ENCODE measurements at places on chromosomes 7 and 10. TPM values are rescaled to one million over a fixed set of nuclear protein-coding genes. Genes with fewer than 3 reads are reported as not detected.

- DNase-seq, result no peak
Measured at GRCh38 chr7:26691886-26692285, 172.5 kb downstream of the SKAP2 start.

GRCh38 chr7:33310546-33310945 is 181.2 kb downstream of the BBS9 start:
- no peak for DNase-seq

GRCh38 chr10:50260791-50261281 is 9.5 kb upstream of the ASAH2 start:
- DNase-seq, result no peak

The HOXA10 gene
- polyA plus RNA-seq, result 30.3 TPM

The HTRA1 gene
- 309 TPM for polyA plus RNA-seq
